Activated CD4-positive, alpha-beta T cell treated with anti-CD3 and anti-CD28 coated beads for 36 hours (primary cell): ENCODE measurements at places on chromosomes 13 and 19. TPM values are rescaled to one million over a fixed set of nuclear protein-coding genes. Genes with fewer than 3 reads are reported as not detected.
A peak's percentile ranks its signal among the peaks of the same experiment; 100 is the strongest.

DNA sequence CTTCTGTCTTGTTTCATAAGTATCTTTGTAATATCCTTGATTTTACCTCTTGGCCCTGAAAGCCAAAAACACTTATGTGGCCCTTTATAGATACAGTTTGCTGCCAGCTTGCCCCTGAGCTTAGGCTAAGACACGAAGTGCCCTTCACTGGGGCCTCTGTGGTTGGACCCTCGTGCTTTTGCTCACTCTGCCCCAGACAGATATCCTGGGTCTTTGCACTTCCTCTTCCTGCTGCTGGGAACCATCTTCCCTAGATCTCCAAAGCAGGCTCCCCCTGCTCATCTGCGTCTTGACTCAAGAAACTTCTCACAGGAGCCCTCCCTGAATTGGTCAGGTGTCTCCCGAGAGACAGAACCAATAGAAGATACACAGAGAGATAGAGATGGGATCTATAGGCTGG, 2.0 kb upstream of the TNFSF14 start:
- H3K27ac ChIP-seq, result no peak overlapping the region
- H3K27me3 ChIP-seq, result no peaks in the 10 kb centered on the region
- no peak overlapping the region for H3K4me3 ChIP-seq
- H3K4me1 ChIP-seq, result peaks cover 63% of the 10 kb centered on the region
- no peak for DNase-seq
- peaks cover 24% of the 10 kb centered on the region for H3K36me3 ChIP-seq

Gene PSPN
- total RNA-seq, result 1.8 TPM

- H3K4me1 ChIP-seq, result peaks cover 16% of the 10 kb centered on the region
- no peak overlapping the region for H3K27ac ChIP-seq
- H3K36me3 ChIP-seq, result peaks cover 51% of the 10 kb centered on the region
- H3K4me3 ChIP-seq, result peak overlapping the region; percentile 87
- no peak for DNase-seq
- no peaks in the 10 kb centered on the region for H3K27me3 ChIP-seq
Measured at GRCh38 chr19:57947088-57947418, 453 bp downstream of the ZNF256 start.

DNA sequence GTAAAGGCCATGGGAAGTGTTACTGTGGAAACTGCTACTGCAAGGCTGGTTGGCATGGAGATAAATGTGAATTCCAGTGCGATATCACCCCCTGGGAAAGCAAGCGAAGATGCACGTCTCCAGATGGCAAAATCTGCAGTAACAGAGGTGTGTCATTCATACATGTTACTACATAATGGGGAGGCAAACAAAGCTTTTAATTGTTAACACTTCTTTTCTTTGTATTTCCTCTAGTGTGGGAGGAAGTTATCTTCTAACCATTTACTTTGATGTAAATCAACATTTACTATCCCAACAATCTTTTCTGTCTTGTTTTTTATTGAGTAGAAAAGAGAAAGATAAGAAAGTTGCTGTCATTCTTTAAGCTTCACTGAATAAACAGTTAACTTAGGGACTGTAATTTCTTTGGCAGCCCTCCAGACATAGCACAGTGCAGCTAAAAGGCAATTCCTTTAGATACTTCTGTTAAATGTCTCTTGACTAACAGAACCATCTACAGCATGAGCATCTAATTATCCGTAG, 126.9 kb downstream of the ITGBL1 start:
- no peaks in the 10 kb centered on the region for H3K4me1 ChIP-seq
- DNase-seq, result no peak
- H3K36me3 ChIP-seq, result no peaks in the 10 kb centered on the region
- no peak overlapping the region for H3K4me3 ChIP-seq
- no peak overlapping the region for H3K27ac ChIP-seq
